NCI-H510A (cell line): ENCODE measurements at places on chromosomes 2 and 18.

DNA sequence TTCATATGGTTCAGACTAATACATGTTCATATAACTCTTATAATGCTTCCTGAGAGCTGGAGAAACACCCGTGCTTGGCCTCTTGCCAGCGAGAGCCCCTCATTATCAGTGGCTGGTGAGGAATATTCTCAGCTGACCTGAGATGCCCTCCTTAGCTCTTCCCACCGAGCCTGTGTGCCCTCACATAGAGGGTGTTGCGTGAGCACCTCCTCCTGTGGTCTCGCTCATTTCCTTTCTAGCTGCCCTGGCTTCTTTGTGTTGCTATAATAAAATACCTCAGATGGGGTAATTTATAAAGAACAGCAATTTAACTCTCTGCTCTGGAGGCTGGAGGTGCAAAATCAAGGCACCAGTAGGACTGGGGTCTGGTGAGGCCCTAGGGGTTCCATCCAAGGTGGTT, 80.5 kb upstream of the ALKAL2 start:
- DNase-seq, result no peak

DNA sequence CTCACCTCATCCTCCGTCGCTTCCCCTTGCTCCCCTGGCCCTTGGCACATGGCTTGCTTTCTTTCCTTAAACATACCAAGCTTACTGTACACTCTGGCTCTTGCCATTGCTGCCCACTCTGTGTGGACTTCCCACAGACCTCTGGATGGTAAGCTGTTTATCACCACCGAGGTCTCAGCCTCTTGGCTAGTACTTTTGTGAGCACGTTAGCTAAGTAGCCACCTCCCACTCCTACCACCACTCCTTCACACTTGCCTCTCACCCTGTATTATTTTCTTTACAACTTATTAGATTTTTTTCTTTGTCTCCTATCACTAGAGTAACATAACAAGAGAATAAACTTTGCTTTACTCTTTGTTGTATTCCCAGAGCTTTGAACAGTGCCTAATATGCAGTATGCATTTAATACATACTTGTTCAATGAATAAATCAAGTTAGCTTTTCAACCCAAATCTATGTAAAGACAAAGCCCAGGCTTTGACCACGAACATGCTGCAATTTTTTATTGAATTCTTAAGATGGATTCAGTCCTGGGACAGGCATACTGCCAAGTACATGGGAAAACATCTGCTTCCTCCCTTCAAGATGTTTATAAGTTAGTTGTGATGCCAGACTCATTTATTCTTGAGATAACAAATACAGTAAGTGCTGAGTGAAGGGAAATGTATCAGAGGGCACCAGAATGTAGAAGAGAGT, 25.0 kb upstream of the MSGN1 start:
- no peak for DNase-seq

DNA sequence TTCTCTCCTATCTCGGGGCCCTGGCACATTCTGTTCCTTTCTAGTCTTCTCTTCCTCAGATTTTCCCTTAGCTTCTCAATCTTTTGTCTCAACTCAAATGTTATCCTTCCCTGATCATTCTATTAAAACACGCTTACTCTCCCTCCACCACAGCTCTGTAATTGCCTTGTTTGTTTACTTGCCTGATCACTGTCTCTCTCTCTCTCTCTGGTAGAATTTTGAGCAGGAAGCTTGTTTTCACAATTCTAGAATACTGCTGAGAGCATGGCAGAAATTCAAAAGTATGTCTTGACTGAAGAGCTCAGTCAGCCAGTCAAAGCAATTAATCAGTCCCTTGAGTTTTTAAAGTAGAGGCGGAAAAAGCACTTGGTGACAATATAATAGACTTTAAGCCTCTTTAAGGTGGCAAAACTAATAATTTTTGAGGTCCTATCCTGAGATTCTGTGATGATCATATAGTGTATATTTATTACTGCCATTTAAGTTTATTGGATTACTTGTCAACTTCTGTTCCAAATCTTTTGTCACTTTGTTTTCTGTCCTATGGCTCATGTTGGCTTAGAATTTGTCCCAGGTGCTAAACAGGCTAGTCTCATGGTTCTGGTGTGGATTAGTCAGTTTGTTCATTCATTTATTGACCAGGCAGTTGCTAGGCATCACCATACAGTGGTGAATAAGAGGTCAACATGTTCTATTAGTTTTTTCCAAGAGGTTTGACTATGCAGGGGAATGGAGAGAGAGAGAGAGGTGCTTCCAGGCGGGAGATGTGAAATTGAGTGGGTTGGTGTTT, 2.3 kb downstream of the PSMD1 start:
- no peak for DNase-seq

- peak; percentile 41 for DNase-seq
Measured at GRCh38 chr2:2646433-2647051, 315.5 kb upstream of the MYT1L start.

- no peak for DNase-seq
Measured at GRCh38 chr18:63444580-63444979, 22.3 kb upstream of the VPS4B start.

- no peak for DNase-seq
Measured at GRCh38 chr2:229642371-229642770, 72.0 kb downstream of the DNER start.

DNA sequence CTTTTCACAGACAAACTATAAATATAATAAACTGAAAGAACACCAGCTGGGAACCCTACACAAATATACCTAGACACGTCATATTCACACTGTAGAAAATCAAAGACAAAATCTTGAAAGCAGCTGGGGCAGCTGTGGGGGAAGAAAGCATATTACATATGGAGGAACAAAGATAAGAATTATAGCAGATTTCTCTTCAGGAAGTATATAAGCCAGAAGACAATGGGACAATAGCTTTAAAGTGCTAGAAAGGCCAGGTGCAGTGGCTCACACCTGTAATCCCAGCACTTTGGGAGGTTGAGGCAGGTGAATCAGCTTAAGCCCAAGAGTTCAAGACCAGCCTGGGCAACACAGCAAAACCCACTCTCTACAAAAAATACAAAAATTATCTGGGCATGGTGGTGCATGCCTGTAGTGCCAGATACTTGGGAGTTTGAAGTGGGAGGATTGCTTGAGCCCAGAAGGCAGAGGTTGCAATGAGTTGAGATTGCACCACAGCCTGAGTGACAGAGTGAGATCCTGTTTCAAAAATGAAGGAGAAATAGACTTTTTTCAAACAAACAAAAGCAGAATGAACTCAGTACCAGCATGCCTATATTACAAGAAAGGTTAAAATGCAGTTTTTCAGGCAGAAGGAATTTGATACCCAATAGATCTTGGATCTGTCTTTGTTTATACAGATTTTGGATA, 26.8 kb upstream of the ERCC3 start:
- no peak for DNase-seq

- DNase-seq, result no peak
Measured at GRCh38 chr2:217256251-217256650, 396.4 kb upstream of the TNP1 start.

DNA sequence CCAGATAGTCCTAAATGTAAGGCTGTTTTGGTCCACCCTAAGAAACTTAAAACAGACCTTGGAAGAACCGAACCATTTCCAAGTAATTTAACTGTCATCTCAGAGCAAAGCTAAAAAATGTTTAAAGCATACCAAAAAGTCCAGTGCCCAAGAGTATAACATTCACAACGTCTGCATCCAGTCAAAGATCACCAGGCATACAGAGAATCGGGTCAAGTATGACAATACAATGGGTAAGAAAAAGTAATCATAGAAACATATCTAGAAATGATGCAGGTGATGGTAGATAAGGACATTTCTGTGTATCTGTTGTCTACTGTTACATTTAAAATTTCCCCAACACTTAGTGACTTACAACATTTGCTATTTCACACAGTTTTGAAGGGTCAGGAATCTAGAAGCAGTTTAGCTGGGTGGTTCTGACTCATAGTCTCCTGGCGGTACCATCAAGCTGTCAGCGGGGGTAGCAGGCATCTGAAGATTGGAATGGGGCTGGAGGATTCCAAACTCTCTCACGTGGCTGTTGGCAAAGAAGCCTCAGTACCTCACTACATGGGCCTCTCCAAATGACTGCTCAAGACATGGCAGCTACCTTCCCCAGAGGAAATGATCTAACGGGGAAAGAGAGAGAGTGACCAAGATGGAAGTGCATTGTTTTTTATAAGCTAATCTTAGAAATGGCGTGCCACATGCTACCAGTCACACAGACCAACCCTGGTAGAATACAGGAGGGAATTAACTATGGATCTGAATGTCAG, 36.6 kb upstream of the DYNC2LI1 start:
- DNase-seq, result no peak

GRCh38 chr2:44723921-44724320, 217.6 kb upstream of the SIX3 start:
- DNase-seq, result no peak
